ENCODE measurements at places on chromosomes 7 and 10.

DNA sequence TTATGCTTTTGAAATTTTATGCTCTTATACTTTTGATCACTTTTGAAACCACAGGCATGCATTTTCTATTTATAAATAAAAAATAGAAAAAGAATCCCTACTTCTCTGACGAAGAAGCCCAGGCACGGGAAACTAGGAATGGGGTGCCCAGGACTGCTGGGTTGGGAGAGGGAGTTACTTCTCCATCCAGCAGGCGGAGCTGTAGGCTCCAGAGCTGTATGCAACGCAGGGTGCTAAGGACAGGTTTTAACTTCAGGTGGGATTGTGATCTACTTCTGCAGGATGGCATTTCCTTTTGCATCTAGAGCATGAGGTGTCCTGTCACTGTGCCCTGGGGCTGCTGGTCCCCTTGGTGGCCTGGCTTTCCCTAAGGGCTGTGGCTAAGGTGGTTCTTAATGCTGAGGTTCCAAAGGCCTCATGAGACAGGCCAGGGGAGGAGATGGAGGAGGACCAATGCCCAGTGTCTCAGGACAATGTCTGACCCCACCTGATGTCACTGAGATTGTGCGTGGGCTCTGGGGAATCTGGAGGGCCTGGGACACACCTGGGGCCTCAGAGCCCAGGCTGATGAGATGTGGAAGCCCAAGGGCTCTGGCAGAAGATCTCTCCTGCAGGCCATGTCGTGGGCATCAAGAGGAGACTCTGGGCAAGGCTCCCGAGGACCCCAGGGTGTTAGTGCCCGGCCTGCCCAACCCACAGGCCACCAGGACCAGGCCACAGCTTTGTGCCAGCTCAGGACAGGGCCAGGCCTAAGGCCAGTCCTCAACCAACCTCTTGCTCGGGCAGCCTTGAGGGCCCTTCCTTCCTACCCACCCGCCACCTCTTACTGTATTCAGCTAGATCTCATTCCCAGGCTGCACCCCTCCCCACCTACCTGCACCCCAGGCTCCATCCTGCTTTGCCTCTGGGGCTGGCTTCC is 507 bp downstream of the CCDC201 start:
- ATAC-seq: peak; percentile 49

- ATAC-seq: no peak
Measured at GRCh38 chr7:100584683-100585510, 1.0 kb downstream of the LRCH4 start.

GRCh38 chr10:68348265-68348741 is 15.6 kb upstream of the PBLD start:
- ATAC-seq: peak; percentile 79

DNA sequence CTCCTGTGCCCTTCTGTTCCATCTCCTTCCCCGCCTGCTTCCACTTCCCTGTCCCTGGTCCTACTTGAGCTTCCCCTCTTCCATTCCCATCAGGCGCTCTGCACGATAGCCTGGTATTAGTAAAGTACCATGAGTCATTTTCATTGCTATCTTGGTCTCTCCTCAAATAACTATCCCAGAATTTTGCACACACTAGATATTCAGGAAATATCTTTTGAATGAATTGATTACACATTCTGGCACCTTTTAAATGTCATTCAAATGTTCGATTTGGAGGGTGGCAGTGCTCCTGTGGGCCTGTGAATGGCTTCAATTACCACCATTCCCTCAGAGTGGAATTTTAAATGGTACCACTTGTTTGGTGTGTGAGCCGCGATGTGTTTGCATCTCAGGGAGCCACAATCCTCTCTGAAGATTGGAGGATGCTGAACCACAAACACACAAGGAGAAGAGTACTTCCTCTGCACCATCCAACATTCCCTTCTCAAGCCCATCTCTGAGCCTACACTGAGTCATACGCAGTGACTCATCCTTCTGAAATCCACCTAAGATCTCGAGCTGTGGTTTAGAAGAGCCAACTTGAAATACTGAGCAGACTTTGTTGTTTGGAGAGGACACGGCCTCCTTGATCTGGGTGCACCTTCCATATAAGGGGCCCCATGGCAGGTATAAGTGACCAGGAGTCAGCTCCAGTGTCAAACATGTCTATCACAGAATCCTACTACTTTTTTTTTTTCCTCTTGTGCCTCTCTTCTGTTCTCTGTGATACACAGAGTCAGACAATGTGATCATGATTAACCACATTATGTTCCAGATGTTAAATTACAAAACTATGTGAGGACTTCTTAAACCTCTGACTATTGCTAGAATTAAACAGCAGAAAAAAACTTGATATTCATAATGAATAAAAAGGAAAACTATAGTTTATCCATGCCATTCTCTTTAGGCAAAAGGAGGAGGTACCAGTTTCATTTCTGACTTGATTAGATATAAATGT is 81.9 kb downstream of the BMPER start:
- ATAC-seq: peak; percentile 97

DNA sequence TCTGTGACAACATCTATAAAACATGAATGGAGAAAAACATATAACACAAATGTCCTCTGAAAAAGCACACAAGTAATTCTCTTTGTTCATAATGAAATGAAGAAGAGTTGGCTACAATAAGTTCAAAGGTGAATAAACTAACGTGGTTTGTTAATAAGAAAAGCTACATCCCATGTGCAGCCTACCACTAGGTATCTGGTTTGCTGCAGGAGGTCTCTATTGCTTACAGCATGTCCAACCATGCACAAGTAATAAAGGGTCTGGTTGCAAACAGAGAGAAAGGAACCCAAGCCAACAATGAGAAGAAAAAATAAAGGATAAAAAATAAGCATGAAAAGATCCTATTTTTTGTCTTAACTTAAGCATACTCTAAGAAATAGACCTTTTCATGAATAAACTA is 139.2 kb downstream of the CHCHD3 start:
- ATAC-seq: no peak

GRCh38 chr7:9978106-9979064 is 995.3 kb upstream of the PHF14 start:
- no peak for ATAC-seq

GRCh38 chr7:18357691-18358090 is 137.9 kb upstream of the HDAC9 start:
- ATAC-seq: peak; percentile 53

DNA sequence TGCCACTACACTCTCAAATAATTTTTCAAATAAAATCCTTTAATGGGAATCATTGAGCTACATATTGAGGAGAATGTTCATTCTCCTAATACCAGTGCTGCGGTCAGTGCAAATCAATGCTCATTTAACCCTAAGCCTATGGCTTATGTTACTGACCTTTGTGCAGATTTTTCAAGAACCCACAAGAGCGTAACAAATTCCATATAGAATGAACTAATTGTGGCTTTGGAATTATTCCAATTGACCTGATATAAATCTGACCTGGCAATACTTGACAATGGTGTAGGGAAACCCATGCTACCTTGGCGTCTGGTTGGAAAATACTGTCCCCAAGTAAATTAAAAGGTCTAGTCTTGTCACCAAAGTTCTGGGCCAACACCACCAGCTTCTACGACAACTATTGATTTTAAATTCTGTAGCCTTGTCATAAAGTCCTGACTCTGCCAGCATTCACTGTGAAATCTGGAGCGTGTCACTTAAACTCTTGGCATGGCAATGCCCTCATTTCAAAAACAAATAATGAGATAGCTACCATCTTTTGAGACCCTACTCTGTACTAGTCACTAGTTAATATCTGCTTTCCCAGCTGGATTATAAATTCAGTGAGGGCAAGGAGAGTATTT is 320.9 kb downstream of the AHR start:
- no peak for ATAC-seq

DNA sequence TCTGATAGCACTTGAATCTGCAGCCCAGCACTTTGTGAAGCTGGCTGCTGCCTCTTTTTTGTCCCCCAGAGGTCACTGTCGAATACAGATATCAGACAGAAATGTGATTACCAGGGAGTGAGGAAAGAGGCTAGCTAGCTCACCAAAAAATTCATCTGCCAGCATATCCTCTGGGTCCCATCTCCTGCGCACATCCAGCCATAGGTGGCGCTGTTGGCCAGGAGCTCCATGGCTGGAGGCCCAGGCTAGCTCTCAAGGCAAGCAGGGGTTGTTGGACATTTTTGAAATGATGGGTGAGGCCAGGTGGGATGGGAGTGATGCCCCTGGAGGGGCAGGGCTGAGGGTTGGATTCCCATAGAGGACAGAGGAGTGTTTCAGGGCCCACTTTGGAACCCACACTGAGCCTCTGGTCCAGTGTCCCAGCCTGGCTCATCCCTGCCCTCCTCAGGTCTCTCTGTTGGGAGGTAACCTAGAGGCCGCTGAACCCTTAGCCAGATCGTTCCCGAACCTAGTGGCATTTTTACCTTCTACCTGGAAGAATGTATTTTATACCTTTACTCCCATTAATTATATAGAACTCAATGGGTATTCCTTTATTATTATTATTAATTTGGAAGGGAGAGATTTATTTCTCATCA is 14.8 kb downstream of the DPCD start:
- ATAC-seq: peak; percentile 96

DNA sequence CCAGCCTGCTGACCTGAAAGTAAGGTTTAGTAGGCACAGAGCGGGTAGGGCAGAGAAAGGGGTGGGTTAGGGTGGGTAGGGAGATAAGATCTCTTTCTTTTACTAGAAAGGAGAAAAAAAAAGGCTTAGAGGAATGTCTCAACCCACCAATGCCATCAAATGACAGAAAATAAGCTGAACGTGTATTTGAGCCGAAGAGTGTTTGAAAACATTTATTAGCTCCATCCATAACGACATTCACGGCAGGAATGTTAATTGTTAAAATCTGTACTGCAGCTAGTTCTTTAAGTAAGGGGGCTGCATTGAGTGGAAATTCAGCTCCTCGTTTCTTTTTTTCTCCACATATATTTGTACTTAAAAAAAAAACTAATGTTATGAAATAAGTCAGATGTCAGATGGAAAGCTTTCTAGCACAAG is 63.7 kb upstream of the ARID5B start:
- peak; percentile 25 for ATAC-seq

DNA sequence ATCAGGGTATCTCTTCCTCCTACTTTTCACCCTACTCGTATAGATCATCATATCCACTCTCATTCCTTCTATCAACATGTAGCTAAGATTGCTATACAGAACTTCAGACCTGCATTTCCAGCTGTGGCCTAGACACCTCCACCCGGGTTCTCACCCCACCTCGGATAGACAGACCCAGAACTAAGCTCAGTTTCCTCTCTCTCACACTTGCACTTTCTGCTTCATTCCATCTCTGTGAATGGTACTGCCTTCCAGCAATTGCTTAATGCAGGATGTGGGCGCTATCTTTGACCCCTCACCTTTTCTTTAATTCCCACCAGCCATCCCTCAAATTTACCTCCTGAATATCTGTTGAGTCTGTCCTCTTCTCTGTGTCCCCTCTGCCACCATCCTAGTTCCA is 35.7 kb downstream of the AGK start:
- ATAC-seq: no peak

GRCh38 chr10:12649012-12649584 is 299.8 kb downstream of the CAMK1D start:
- no peak for ATAC-seq

- ATAC-seq: no peak
Measured at GRCh38 chr10:47330804-47331203, 8.6 kb downstream of the GDF2 start.

GRCh38 chr7:44433255-44434022 is 57.0 kb downstream of the NUDCD3 start:
- ATAC-seq: no peak

DNA sequence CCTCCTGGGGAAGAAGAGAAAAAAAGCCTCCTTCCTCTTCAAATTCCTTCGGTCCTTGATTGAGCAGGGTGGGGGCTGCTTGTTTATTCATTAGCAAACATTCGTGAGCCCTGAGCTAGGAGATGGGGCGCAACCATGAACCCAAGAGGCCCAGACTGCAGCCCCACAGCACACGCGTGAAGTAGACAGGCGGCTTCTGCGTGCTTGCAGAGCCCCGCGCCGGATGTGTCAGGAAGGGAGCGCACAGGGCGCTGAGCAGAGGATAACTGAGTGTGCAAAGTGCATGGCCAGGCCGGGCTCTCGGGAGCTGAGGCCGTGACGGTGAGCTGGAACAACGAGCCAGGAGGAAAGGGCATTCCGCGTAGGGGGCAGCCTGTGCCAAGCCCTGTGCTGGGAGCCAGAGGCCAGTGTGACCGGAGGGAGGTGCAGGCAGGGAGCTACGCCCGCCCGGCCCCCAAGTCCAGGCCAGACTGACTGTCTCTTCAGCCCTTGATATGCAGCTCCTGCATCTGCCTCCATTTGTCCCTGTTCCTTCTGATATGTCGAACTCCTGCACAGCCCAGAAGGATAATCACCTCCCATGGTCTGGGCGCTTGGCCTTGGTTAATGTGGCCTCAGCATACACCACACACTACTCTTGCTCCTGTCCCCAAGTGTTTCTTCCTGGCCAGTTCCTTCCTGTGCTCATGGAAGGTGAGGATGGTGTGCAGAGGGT is 4.6 kb downstream of the FOXL3 start:
- no peak for ATAC-seq

- ATAC-seq: no peak
Measured at GRCh38 chr7:150979713-150980390, 1.7 kb upstream of the KCNH2 start.

- ATAC-seq: peak; percentile 69
Measured at GRCh38 chr7:133290041-133290440, 37.2 kb downstream of the EXOC4 start.

- ATAC-seq: no peak
Measured at GRCh38 chr10:106957823-106958588, 206.5 kb downstream of the SORCS1 start.

GRCh38 chr7:148804343-148805235 is 79.5 kb downstream of the EZH2 start:
- ATAC-seq: peak; percentile 3

DNA sequence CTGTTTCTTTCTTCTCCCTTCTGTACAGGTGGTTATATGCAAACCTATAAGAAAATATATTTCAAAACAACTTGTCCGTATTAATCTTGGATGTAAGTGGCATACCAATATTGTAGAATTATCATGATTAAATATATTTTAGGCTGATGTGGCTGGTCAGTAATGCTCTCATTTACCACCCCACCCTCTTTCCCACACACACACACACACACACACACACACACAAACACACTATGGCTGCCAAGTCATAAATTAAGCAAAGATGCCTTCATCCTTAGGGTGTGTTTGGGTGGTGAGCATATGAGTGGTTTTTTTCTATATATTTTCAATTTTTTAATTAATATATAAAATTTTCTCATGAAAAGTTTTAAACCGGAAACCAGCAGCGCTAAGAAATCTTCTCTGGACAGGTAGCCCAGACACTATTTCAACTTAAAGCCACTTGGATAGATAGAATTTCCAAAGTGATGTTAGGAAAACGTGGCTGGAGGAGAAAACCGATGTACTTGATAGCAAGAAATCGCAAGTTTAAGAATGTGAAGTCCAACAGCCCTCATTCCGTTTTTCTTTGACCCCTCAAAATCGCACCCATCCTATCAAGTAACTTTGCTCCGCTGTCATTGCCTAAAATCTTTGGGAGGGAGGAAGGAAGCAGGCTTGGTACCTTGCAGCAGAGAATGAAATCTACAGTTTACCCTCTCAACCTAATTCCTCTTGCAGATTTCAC is 171.7 kb downstream of the FAM107B start:
- ATAC-seq: no peak

DNA sequence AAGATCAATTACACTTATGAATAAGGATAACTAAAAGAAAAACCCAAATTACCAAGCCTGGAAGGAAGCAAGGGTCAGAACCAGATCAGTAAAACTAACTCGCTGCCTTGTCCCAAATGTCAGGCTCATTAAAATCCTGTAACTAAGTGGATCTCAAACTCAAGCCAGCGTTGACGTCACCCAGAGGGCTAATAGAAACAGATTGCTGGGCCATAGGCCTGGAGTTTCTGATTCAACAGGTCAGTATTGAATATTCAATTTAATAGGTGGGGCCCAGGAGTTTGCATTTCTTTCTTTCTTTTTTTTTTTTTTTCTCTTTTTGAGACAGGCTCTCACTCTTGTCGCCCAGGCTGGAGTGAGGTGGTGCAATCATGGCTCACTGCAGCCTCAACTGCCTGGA is 397.0 kb downstream of the CALN1 start:
- no peak for ATAC-seq

All from SK-N-SH treated with all-trans-retinoic acid at 6 μM for 48 hours (cell line).